Endodermal cell (in vitro differentiated cells): ENCODE measurements at places on chromosomes 7 and 10. TPM values are rescaled to one million over a fixed set of nuclear protein-coding genes. Genes with fewer than 3 reads are reported as not detected.

- no peak for DNase-seq
Observed at GRCh38 chr7:27917774-27918314, 177.9 kb downstream of the TAX1BP1 start.

DNA sequence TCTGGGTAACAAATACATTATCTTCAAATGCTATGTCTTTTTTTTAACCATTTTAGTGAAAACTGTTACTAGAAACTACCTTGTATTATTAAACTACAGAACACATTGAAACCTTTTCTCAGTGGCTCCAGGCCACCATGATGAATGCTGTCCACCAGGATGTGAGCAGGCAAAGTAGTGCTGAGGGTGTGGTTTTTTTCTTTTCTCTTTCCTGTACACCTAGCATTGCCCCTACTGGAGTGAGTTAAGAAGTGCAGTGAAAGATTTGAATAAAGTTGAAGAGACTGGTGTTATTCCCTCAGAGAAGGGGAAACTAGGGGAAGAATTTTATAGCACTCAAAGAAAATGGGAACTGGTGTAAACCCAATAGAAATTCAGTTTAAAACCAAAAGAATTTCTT, 120.0 kb upstream of the SAMD8 start:
- no peak for DNase-seq

DNA sequence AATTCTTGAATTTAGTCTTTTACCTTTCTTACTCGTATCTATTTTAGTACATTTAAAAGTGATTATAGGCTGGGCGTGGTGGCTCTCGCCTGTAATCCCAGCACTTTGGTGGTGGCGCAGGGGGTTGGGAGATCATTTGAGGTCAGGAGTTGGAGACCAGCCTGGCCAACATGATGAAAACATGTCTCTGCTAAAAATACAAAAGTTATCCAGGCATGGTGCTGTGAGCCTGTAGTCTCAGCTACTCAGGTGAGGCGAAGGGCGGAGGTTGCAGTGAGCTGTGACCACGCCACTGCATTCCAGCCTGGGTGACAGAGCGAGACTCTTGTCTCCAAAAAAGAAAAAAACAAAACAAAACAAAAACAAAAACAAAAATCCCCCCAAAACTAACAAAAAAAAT, 12.2 kb downstream of the PRKCQ start:
- DNase-seq, result no peak

GRCh38 chr10:92076722-92077121, 153.2 kb downstream of the BTAF1 start:
- DNase-seq, result no peak

DNA sequence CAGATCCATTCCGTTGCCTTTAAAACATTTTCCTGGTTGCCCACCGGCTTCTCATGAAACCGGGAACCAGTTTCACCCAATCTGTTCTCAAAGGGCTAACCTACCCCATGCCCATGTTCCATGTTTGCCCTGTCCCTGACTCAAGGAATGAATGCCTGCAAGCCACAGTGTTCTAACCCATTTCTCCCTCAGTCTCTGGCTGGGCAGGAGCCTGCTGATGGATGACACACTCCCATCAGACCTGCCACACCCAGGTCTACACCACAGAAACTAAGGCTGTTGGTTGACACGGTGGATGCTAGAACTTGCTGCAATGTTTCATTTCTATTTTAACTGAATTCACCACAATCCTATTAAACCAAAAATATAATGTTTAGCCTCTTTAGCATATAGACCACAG, 15.6 kb downstream of the CLRN3 start:
- no peak for DNase-seq

DNA sequence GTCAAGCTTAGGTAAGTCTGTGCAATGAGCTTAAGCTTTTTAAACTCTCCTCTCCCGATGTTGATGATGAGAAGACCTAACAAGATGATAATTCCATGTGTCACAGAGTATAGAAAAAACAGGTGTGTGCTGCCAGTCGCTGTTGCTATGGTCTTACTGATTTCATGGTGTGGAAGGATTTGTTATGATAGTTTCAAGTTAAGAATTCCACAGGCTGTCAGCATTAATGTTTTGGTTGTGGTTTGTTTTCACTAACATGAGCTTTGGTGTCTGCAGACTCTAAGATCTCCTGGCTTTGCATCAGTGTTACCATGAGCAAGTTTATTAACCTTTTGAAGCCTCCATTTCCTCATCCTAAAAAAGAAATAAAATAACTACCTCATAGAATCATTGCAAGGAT, 123.7 kb downstream of the NSUN6 start:
- DNase-seq, result no peak

DNA sequence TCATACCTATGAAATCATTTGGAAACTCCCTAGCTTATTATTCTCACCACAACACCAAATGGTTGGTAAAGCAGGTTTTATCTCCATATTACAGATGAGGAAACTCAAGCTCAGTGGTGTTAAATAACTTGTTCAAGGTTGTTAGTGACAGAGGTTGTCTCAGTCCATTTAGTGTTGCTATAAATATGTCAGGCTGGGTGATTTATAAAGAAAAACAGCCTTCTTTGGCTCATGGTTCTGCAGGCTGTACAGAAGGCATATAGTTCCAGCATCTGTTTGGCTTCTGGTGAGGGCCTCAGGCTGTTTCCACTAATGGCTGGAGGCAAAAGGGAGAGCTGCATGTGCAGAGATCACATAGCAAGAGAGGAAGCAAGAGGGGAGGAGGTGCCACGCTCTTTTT, 96.6 kb downstream of the ZNF438 start:
- DNase-seq, result no peak

GRCh38 chr7:102232611-102233286, 53.9 kb upstream of the SH2B2 start:
- DNase-seq, result no peak

The STAG3 gene
- total RNA-seq, result 0.95 to 2.8 TPM (median 1.2 TPM) in 3 replicates

The ADARB2 gene
- total RNA-seq, result 0.97 and 1.1 TPM in 2 replicates

The OR6V1 gene
- not detected in 3 replicates for total RNA-seq

The IFIT1B gene
- not detected in 3 replicates for total RNA-seq

The ETV1 gene
- total RNA-seq, result 15.8 to 32.8 TPM (median 19.8 TPM) in 3 replicates

The DKK1 gene
- 28.9 and 32.2 TPM in 2 replicates for total RNA-seq

The LIPN gene
- total RNA-seq, result not detected in 3 replicates
